IPS-NIHi11 (cell line): ENCODE measurements at places on chromosomes 13 and 19.

GRCh38 chr13:27524981-27525975 is 74.9 kb upstream of the MTIF3 start:
- DNase-seq, result no peak

DNA sequence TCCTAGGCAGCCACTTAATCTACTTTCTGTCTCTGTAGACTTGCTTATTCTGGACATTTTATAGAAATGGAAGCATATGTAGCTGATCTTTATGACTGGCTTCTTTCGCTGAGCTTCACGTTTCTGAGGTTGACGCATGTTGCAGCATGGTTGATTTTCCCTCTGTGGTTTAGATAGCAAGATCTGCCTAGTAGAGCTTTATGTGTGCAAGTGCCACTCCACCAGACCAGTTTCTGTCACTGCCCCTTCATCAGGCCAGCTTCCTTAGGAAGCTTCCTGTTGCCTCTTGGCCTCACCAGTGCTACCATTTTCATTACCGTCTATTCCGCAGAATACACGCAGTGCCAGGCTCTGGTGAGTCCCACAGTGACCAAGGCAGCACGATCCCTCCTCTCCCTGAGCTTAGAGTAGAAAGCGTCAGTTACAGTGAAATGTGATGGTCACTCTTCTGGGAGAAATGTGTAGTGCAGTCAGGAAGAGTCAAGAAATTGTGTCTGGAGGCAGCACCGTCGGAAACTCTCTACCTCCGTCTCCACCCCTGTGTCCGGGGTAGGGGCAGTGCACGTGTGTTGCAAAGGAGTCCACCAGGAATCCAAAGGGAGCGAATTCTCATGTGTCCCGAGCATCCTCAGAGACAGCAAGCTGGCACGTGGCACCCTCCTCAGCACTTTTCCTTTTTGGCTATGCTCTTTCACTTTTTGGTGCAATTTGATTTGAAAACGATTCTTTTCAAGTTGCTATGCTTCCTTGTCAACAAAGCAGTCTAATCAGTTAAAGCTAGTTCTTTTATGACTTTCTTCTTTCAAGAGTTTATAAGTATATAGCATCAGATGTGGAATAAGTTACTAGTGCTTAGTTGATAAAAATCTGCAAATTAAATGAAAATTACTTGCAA is 45.4 kb upstream of the GPR183 start:
- DNase-seq, result no peak

GRCh38 chr19:31658993-31659896 is 310.0 kb upstream of the TSHZ3 start:
- no peak for DNase-seq

GRCh38 chr19:58252102-58252685 is 23.5 kb downstream of the ZNF544 start:
- no peak for DNase-seq

DNA sequence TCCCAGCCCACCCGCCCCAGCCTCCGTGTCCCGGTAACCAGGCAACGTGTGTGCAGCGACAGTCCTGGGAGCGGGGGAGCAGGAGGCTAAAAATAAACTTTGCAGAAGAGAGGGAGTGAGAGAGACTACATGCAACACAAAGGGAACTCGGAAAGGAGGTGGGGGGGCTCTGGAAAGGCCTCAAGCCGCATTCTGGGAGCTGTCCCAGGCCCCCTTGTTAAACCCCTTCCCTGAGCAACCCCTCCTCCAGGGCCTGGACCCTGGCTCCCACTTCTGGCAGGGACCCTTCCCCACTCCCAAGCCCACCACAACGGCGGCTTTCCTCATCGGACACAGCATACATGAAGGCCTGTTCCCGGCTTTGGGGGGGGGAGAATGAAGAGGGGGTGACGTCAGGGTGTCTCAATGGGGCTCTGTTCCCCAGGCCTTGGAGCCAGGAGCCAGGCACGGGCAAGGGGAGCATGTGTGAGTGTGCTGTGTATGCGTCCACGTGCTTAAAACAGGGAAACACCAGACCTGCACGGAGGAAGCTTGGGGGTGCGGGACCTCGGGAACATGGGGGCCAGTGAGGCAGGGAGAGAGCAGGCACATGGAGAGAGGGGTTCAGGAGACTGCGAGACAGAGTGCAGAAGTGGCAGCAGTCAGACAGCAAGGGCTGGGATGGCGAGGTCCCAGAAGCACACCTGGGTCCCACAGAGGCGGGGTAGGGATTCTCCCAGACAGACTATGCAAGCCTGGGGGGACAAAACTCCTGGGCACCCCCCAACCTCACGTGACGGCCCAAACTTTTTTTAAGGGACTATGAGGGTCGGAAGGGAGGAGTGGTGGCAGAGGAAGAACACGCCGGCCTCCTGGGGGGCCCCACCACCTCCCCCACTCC is 2.3 kb downstream of the ERF start:
- no peak for DNase-seq

- DNase-seq, result no peak
Observed at GRCh38 chr13:102847272-102848234, 1.7 kb downstream of the ERCC5 start.

- DNase-seq, result no peak
Observed at GRCh38 chr19:42850981-42851717, 28.4 kb downstream of the PSG1 start.

DNA sequence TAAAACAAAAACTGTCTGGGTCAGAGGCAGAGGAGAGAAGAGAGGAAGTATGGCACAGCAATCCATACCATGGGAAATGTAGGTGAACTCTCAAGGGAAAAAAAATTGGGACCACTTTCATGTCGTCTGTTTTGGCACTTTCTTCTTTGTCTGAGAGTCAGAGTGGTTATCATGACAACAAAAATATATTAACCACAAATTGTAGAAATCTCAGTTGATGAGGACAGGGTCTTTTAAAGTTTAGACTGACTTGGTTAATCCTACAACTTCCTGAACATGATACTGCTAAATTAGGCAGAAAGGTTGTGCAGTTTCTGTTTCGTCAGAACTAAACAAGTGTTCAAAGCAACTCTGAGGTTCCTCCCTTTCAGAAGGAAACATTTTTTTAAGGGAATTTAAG is 15.2 kb downstream of the KLF5 start:
- no peak for DNase-seq

- DNase-seq, result no peak
Observed at GRCh38 chr13:50116430-50116973, 101.3 kb downstream of the KCNRG start.

DNA sequence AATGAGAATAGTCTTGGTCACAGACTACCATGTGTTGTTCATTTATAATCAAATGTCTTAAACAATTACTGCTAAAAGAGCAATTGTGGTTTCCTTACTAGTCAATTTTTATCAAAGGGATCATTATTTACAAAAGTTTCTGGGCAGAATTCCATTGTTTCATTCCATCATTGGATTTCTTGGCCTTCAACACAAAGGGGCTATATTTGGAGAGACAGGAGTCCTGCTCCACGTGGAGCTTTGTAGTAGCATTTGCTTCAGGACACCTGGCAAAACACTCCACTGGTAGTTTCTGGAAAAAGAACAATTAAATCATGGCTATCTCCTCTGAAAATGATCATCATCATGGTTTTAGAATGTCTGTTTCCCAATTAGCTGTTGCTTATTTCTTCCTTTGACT is 22.3 kb upstream of the STARD13 start:
- no peak for DNase-seq

DNA sequence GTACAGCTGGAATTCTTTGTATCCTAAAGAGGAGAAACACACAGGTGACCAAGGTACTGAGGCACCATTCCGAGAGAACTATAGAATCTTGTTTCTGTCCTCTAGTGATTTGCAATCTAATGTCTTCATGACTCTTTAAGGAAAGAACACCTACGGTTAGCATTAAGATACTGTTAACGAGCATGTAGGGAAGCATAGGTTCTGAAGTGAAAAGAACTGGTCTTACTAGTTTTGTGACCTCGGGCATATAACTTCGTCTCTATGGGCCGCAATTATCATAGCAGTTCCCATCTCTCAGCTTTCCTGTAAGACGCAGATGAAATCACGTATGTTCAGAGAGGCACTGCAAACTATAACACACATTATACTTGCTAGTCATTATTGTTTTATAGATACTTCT is 193.0 kb upstream of the NBEA start:
- no peak for DNase-seq

- peak; percentile 62 for DNase-seq
Observed at GRCh38 chr19:6481541-6482342, at the start of gene DENND1C. Gene DENND1C, minus strand, starts transcription at chr19:6481787. Its CDS starts 92 bp downstream, at chr19:6481695.
